H54 (cell line): ENCODE measurements at places on chromosomes 5 and 9.
A peak's percentile ranks its signal among the peaks of the same experiment; 100 is the strongest.

DNA sequence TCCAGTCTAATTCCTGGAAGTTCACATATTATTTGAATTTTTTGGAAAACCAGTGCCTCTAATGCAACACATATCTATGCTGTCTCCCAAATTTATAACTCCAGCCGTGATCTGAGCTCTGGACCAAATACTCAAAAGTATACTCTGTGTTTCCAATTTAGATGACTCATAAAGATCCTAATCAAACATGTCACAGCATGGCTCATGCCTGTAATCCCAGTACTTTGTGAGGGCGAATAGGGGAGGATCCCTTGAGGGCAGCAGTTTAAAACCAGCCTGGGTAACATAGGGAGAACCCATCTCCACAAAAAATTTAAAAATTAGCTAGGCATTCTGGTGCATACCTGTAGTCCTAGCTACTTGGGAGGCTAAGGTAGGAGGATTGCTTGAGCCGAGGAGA is 388.0 kb downstream of the CDH12 start:
- no peak for DNase-seq

GRCh38 chr9:131942146-131942720 is 137.4 kb downstream of the MED27 start:
- DNase-seq = no peak

DNA sequence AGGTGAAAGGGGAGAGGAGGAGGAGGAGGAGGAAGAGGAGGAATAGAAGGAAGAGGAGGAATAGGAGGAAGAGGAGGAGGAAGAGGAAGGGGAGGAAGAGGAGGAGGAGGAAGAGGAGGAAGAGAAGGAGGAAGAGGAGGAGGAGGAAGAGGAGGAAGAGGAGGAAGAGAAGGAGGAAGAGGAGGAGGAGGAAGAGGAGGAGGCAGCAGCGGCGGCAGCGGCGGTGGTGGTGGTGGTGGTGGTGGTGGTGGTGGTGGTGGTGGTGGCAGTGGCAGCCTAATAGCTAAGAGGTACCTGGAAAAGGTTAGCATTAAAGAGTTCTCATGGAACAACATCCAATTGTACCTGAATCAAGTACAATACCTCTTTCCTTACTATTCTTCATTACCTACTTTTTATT is 32.5 kb downstream of the UBAP2 start:
- no peak for DNase-seq

DNA sequence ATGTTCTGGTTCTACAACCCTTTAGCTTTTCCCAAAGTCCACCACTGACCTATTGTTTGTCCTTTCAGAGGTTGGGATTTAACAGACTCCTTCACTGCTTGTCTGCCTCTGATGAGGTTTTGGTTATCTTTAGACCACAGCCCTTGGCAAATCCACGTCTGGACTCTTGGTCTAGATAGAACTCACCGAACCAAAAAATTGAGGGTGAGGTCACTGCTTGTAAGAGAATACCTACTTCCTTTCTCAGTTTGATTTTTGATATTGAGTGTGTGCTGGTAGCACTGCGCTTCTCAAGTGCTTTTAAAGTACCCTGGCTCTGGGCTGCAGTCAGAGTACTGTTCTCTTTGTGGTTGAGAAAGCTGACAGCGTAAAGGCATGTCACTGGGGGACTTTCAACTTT is 61.7 kb downstream of the JMY start:
- no peak for DNase-seq

GRCh38 chr5:170151097-170151831 is 45.6 kb downstream of the FOXI1 start:
- DNase-seq = peak; percentile 87

DNA sequence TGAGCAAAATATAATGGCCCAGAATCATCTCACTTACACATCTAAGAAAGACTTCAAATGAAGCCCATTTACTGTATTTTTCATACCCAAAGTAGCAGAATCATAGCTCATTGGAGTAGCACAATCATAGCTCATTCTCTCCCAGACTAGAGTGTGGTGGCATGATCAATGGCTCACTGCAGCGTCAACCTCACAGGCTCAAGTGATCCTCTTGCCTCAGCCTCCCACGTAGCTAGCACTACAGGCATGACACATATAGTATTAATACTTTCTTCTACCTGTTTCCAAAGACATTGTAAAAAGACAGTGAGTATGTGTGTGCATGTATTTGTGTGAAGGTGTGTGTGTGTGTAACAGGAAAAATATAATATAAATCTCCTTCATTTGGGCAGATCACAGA is 1247.9 kb upstream of the ACO1 start:
- no peak for DNase-seq

- DNase-seq = no peak
Measured at GRCh38 chr5:11007269-11007870, 246.3 kb upstream of the DAP start.

- no peak for DNase-seq
Measured at GRCh38 chr9:27261517-27262211, 35.3 kb downstream of the EQTN start.

- DNase-seq = no peak
Measured at GRCh38 chr9:83560169-83560826, 22.1 kb upstream of the FRMD3 start.

GRCh38 chr9:21119093-21119770 is 22.4 kb downstream of the IFNW1 start:
- no peak for DNase-seq
